Thyroid gland (tissue), 4 donors: ENCODE measurements at places on chromosomes 13 and 19. TPM values are rescaled to one million over a fixed set of nuclear protein-coding genes. Genes with fewer than 3 reads are reported as not detected.

GRCh38 chr13:34657716-34658115 lies 284.4 kb upstream of the NBEA start:
- H3K4me1 ChIP-seq, result no peaks in the 10 kb centered on the region
- DNase-seq, result no peak
- no peaks in the 10 kb centered on the region for H3K27me3 ChIP-seq
- H3K36me3 ChIP-seq, result no peaks in the 10 kb centered on the region
- H3K4me3 ChIP-seq, result no peak overlapping the region

DNA sequence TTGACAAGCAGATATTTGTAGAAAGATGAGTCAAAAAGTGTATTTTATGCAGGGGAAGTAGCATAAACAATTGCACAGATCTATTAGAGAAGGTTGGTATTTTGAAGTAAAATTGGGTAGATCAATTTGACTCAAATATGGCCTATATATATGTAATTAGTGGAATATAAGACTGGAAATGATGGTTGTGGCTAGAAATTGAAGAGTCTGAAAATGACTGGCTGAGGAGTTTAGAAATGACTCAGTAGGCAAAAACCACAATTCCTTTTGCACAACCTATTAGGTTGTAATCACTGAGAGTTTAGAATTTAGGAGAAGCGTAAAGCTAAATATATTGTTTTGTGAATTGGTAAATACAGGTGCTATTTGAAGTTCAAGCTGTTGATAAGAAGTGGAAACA lies 622.6 kb upstream of the PCDH20 start:
- H3K27me3 ChIP-seq, result no peaks in the 10 kb centered on the region
- no peak for DNase-seq
- H3K4me1 ChIP-seq, result no peaks in the 10 kb centered on the region

DNA sequence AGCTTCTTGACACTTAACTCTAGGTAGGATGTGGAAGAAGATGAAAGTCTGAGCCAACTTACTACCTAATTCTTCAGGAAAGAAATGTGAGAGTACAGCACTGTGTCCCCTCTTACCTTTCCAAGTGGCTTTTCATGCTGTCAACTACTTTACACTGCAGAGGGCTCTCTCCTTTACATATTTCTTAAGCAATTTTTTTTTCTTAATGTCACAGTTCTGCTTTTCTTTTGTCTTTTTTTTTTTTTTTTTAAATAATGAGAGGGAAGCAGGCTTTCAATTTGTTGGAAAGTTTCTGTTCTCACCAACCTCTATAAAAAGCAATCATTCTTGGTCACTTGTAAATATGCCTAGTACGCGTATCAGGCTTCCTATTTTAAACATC lies 212.7 kb upstream of the MIR17HG start:
- H3K4me1 ChIP-seq, result peaks cover 4% of the 10 kb centered on the region
- no peaks in the 10 kb centered on the region for H3K27me3 ChIP-seq
- DNase-seq, result no peak
- no peak overlapping the region for H3K4me3 ChIP-seq
- H3K27ac ChIP-seq, result no peak overlapping the region

DNA sequence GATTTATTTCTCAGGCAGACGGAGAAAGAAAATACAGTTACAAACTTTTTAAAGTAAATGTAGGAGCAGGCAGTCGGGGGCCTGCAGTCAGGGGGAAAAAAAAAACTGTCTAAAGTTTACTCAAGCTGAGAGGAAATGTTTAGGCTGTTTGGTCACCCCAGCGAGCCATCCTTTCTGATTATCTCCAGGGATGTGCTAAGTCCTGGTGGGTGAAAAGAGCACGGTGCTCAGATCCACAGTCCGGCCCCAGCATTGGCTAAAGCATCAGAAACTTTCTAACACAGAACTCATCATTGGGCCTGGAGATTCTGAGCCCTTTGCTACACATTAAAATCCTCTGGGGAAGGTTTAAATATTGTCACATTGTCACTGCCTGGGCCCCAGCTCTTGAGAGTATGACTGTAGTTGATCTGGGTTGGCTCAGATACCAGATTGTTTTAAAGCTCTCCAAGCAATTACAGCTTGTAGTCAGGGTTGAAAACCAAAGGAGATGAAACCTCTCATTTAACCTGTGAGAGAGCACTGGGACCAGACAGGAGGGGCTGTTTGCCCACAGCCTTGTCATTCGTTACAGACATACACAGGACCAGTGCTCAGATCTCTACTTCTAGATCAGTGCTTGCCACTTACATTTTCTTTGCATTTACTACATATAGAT lies 131.1 kb upstream of the HTR2A start:
- DNase-seq, result no peak
- no peak overlapping the region for H3K4me3 ChIP-seq
- H3K4me1 ChIP-seq, result no peaks in the 10 kb centered on the region
- H3K27ac ChIP-seq, result no peak overlapping the region
- H3K36me3 ChIP-seq, result no peaks in the 10 kb centered on the region

The EDNRB gene
- 44.7 TPM for total RNA-seq

The SPRY2 gene
- total RNA-seq, result 37.0 TPM

The ZBTB32 gene
- total RNA-seq, result not detected

The GGACT gene
- total RNA-seq, result 8.7 TPM
